ENCODE measurements at places on chromosomes 6 and 20.

GRCh38 chr6:4463236-4463635 lies 313.0 kb upstream of the CDYL start:
- DNase-seq, result no peak

- no peak for DNase-seq
Measured at GRCh38 chr6:85936916-85937315, 294.2 kb upstream of the SYNCRIP start.

DNA sequence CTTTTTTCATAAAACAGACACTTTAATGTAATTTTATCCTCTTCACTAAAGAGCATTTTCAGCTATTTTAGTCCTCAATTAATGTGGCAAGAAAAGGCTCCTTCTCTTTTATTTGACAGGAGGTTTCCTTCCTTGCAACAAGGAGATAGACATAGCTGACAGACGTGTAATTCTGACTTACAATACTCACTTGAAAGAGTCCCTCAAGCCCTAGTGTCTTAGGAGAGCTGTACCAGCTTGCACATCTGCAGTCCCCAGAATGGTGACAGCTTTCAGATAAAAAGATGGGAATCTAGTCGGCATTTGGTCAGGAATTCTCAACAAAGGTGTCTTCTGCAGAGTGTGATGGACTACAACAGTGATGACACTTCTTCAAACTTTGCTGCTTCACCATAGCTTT lies 603.7 kb upstream of the PTCHD4 start:
- no peak for DNase-seq

GRCh38 chr6:84696166-84696565 lies 68.2 kb downstream of the TBX18 start:
- no peak for DNase-seq

DNA sequence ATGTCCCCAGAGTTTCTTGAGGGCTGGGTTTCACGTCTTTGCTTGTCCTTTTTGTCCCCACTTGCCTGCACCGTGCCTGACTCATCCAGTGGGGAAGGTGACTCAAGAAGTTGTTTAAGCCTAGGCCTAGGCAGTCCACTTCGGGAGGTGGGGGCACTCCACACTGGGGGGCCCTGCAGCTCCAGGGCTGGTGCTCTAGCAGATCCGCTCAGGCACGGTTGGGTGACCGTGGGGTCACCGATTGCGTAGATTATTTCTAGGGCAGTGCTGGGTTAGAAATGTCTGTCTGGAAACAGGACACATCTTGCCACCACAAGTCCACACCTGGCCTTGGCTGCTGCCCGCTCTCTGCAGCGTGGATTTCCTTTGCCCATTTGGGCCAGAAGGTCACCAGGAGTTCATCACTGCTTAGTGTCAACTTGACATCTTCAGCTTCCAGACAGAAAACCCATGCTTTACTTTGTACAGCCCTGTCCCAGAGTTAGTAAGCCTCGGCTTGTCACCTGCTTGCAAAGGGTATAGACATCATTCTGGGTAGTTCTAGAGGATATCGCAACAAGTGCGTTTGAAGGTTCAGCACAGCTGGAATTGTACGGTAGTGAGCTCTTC lies 13.6 kb upstream of the C20orf144 start:
- DNase-seq, result no peak

DNA sequence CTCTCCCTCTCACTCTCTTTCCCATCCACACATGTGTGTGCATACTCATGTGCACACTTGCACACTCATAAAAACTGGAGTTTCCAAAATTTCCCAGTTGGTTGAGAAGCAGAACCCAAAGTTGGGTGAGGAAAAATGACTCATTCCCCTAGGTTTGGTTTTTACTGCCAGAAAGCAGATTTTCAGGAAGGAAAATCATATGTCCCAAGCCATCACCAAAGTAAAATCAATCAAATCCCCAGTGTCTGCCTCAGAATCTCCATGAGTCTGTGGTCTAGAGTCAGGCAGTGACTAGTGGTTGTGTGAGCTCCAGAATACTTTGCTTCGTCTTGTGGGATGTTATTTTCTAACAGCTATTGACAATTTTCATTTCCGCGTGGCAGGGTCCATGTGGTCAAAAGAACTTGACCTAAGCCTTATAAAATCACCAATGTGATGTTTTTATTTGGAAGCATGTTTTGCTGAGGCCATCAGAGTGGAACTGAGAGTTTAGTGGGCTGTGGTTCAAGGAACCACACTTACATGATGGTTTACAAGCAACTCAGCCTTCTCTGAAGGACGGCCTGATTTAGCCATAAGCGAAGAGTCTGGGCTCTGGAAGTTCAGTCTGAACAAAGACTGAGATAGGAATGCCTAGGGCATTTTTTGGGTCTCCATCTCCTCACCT lies 81.9 kb upstream of the CCN6 start:
- DNase-seq, result no peak

GRCh38 chr6:44508646-44509045 lies 121.1 kb downstream of the CDC5L start:
- no peak for DNase-seq

GRCh38 chr6:154989448-154989847 lies 5.7 kb upstream of the TIAM2 start:
- no peak for DNase-seq

Data from stimulated activated CD4-positive, alpha-beta T cell treated with anti-CD3 and anti-CD28 coated beads, TNF-alpha, amount 100 ng/mL, for 24 hours (primary cell).